ENCODE measurements at places on chromosomes 2 and 18.

- no peak for DNase-seq
Measured at GRCh38 chr18:79421275-79421857, 25.6 kb downstream of the NFATC1 start.

- no peak for DNase-seq
Measured at GRCh38 chr2:152421521-152422370, 86.8 kb downstream of the FMNL2 start.

DNA sequence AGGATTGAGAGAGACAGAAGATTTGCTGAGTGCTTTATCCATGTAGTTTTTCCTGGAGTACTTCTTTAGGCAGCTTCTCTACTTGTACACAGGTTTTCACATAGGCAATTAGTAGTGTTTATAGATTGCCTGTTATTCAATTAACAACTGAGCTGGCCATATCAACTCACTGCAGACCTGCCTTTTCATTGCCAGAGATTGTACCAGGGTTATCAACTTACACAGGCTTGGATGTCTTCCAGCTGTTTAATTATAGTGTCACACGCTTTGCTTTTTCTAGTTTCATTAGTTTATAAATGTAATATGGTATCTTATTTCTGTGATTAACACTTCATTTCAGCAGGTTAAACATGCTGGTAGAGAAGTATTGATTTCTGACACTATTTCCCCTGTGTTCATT is 125.9 kb downstream of the GPD2 start:
- DNase-seq = no peak

DNA sequence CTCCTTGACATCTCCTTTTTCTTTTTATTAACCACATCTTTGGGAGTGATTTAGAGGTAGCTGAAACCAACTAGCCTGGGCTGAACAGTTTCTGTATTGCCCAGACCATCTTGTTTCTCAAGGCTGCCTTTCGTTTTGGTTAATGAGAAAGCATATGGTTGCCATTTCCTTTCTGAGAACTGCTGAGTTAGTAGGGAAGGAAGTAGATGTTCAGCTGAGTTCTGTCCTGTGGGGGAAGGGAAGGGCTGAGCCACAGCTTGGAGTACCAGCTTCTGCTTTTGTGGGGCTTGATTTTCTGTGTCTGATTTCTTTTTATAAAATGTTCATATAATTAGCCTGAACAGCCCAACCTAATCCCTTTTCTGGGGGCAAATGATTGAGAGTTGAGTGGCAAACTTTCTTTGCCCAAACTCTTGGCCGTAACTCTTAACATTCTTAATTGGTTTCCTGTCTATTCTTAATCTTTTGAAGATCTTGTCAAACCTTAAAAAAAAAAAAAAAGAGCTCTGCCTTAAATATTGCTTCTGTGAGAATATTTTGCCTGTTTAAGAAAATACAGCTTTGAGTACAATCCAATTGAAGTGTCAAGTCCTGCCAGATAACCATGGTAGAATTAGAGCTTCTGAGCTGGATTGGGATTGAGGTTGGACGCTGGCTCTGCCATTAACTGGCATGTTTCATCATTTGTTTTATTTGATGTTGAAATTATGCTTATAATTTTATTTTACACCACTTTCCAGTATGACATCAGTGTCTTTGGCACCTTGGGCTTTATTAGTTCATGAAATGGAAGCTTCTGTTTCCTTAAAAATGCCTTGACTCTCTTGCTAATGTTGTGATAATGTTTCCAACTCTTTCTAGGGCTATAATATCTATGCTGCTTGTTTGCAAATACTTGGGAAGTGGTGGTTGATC is 1.9 kb upstream of the NABP1 start:
- peak; percentile 39 for DNase-seq

DNA sequence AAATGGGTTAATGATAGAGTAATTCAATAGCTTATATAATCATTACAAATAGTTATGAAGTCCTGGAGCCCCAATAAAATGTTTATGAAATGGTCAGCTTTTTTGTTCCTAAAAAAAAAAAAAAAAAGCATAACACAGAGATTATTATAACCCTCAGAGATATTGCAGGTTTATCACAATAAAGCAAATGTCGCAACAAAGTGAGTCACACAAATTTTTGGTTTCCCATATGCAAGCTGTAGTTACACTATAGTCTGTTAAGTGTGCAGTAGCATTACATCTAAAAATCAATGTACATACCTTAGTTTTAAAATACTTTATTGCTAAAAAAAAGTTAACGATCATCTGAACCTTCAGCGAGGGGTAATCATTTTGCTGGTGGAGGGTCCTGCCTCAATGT is 20.0 kb downstream of the WDFY1 start:
- no peak for DNase-seq

GRCh38 chr2:72126186-72127100 is 21.2 kb downstream of the CYP26B1 start:
- no peak for DNase-seq

GRCh38 chr2:164187121-164187520 is 434.2 kb downstream of the GRB14 start:
- no peak for DNase-seq

DNA sequence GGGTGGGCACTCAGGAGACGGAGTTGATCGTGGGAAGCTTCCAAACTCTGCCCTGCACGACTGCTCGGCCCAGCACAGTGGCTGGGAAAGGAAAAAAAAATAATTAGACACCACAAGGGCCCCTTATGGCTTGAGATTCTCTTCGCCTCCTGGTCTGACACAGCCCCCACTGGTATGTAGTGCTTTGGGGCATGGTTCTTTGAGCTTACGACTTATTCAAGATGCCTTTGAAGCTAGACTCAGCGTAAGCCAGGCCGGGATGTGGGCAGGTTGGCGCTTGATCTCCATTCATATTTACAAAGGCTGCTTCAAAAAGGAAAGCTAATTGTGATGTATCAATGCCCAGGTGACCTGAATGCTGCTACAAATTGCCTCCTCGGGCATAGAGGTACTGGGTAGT is 50.5 kb downstream of the CXCR4 start:
- no peak for DNase-seq

- no peak for DNase-seq
Measured at GRCh38 chr2:216837740-216838139, 22.1 kb downstream of the TNP1 start.

DNA sequence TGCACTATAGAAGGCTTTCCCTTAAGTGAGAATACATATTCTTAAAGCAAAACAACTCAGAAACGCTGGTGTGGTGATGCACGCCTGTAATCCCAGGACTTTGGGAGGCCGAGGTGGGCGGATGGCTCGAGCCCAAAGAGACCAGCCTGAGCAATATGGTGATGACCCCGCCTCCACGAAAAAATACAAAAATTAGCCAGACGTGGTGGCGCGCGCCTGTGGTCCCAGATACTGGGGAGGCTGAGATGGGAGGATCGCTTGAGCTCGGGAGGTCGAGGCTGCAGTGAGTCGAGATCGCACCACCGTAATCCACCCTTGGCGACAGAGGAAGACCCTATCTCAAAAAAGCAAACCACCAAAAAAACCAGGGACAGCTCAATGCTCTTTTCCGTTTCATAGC is 750 bp upstream of the CCDC150 start:
- DNase-seq = no peak

DNA sequence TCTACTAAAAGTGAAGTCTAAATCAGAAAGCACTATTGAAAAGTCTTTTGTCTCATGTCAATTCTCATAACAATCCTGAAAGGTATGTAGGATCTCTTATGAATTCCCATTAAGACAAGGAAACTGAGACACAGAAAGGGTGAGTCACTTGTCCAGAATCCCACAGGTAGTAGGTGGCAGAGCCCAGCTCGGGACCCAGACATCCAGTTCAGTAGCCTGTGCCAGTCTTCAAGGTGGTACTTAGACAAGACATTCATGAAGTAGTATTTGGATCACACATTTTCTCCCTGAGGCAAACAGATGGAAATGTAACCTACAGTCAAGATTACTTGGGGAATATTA is 14.8 kb upstream of the PARD3B start:
- DNase-seq = no peak

DNA sequence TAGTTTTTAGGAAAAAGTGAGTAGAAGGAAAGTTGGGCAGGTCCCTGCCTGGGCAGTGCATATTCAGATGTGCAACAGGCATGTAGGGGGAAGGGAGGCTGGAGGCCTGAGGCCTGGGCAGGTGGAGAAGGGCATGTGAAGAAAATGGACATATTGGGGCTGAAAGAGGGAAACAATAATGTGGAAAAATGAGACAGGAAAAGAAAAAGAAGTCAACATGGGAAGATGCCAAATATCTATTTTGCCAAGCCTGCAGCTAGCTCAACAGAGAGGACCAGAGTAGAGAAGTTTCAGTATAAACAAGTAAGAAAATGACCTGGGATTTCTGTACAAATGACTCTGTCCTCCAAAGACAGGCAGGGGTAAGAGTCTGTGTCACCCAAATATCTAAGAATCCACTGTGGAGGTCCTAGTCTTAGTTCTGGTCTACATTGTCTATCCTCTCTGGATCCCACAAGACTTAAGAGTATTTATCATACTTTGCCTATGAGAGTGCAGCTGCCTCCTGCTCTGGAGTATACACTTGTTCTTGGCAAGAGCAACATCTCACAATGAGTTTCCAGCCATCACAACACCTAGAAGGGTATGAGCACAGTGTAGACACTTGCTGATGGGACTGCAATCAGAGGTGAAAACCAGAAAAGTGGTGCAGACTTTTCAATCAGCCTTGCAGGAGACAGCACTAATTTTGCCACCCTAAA is 80.2 kb downstream of the CLHC1 start:
- no peak for DNase-seq

DNA sequence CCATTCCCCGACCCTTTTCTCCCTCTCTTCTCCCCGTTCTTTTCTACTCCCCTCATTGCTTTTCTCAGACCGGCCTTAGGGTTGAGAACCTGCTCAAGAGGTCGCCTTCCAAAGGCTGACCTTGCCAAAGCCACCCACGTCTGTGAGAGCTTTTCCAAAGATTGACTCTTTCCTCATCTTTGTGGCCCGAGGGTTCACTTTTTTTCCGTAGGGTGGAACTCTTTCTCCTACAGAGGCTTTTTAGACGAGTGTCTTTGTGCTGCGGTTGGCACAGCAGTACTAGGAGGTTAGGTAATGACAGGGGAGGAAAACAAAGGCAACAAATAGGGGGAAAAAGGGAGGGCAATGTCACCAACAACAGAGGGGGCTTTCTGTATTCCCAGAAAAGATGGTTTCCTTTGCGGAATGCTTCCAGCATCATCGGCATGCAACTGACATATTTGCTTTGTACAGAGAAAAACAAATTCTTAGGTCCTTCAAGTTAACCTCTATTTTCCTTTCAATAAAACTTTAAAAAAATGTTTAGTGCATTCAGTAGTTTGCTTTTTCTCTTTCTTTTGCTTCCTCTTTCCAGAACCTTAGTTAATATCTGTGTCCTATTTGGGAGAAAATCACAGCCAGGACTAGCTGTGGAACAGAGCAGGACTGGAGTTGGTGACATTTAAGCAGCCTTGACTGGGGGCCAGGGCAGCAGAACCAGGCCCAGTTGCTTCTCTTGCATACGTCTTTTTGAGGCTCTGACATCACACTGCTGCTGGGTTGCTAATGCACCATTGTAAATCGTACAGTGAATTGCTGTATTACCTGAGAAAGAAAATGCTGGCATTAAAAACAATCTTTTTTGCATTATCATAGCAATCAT is 188.1 kb upstream of the FANCL start:
- DNase-seq = no peak

GRCh38 chr2:209685963-209686362 is 85.7 kb upstream of the UNC80 start:
- DNase-seq = no peak

GRCh38 chr2:40129725-40130124 is 322.2 kb downstream of the SLC8A1 start:
- DNase-seq = no peak

GRCh38 chr2:30405260-30405605 is 41.8 kb upstream of the LCLAT1 start:
- no peak for DNase-seq

DNA sequence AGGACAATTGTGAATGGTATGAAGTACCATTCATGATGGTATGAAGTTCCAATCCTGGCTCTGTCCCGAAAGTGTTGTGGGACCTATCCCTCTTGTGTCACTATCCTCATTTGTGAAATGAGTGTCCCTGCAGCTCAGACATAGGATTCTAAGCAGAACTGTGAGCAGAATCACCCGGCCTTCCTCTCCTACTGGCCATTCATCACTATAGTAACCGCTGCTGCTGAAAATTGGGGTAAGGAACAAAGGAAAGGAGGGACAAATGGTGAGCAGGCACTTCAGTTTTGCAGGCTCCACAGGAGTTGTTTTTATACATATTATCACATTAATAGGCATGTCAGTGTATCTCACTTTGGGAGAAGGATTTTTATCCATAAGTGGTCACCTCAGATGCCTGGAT is 27.4 kb downstream of the SMYD1 start:
- no peak for DNase-seq

- no peak for DNase-seq
Measured at GRCh38 chr2:7683708-7684107, 766.5 kb downstream of the RNF144A start.

DNA sequence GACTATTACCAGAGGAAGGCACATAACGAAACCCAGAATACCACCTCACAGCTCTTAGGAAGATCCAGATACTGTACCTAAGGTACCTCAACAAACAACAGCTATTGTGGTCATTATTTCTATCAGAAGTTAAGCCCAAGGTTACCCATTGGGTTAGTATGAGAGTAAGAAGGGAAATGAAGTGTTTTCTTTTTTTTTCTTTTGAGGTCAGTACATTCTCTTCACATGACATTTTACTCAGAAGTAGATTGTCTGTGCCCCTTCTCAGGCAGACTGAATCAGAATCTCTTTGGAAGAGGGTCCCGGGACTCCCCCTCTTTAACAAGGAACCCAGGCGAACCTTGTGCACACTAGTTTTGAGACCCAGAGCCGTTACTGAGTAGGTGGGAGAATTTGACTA is 233.7 kb upstream of the CXCR4 start:
- no peak for DNase-seq

DNA sequence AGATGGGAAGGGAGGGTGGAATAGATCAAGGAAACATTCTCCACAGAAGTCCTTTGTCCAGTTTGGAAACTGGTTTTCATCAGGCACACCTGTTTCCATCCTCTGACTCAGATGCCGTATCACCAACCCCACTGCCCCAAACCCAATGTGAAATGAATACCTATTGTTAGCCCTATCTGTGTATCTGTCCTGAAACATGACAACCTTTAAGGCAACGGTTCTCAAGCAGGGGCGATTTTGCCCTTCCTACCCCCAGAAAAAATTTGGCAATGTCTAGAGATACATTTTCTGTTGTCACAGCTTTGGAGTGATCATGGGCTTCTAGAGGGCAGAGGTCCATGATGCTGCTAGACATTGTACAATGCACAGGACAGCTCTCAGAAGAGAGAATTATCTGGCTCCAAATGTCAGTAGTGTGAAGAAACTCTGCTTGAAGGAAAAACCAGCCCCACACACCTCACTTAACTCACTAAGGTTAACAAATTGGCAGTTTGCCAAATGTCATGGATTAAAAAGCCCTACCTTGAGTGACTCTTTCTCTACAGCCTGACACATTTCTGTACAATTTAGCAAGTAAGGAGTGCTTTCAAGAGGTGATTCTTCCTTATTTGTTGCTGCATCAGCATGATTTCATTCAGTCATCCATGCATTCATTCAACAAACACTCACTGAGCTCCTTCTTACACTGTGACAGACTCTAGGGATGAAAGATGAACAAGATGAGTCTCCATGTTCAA is 3.4 kb downstream of the SCTR start:
- no peak for DNase-seq

GRCh38 chr18:9022397-9023155 is 79.9 kb upstream of the NDUFV2 start:
- no peak for DNase-seq

GRCh38 chr2:43950383-43951008 is 45.3 kb downstream of the LRPPRC start:
- DNase-seq = no peak
